HepG2 (cell line): ENCODE measurements at places on chromosomes 6 and 20. TPM values are rescaled to one million over a fixed set of nuclear protein-coding genes. Genes with fewer than 3 reads are reported as not detected.

- no peak for DNase-seq
- no peaks in the 10 kb centered on the region for H3K27me3 ChIP-seq
- H3K27ac ChIP-seq, result no peak overlapping the region
- H3K4me3 ChIP-seq, result no peak overlapping the region
- no peaks in the 10 kb centered on the region for H3K36me3 ChIP-seq
Measured at GRCh38 chr6:41257369-41258195, 28.9 kb downstream of the TREM1 start.

L3MBTL3 gene
- 2.5 and 4.1 TPM in 2 replicates for total RNA-seq

GRCh38 chr6:71321314-71321713 is 32.7 kb downstream of the OGFRL1 start:
- H3K27ac ChIP-seq, result no peak overlapping the region
- no peaks in the 10 kb centered on the region for H3K36me3 ChIP-seq
- no peak for DNase-seq
- H3K27me3 ChIP-seq, result no peaks in the 10 kb centered on the region
- no peaks in the 10 kb centered on the region for H3K4me1 ChIP-seq

DNA sequence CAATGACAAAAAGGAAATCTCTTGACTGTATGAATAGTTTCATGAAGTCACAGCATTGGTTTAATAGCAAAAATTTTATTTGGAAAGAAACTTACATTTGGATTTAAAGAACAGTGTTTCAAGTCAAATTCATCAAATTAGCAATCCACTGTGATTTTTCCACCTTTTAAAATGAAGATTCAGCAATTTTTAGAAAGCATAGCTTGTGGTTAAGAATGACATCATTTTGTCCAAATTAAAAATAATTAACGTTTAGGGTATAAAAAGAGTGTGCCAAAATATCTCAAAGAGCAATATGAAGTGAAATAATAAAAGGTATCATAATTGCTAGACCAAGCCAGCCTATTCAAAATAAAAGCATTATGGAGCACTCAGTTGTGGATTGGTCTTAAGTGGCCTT is 114.6 kb downstream of the PAX1 start:
- no peak overlapping the region for H3K27ac ChIP-seq
- no peak for DNase-seq
- no peaks in the 10 kb centered on the region for H3K4me1 ChIP-seq
- peaks cover 4% of the 10 kb centered on the region; the same call in 1 of the 3 replicates for H3K27me3 ChIP-seq
- no peaks in the 10 kb centered on the region for H3K36me3 ChIP-seq

GRCh38 chr20:584971-585301 is 25.2 kb downstream of the TCF15 start:
- peaks cover 17% of the 10 kb centered on the region for H3K27me3 ChIP-seq
- no peaks in the 10 kb centered on the region for H3K36me3 ChIP-seq
- DNase-seq, result no peak
- H3K27ac ChIP-seq, result no peak overlapping the region
- no peak overlapping the region for H3K4me3 ChIP-seq

GRCh38 chr20:7371518-7372163 is 568.6 kb downstream of the HAO1 start:
- H3K4me1 ChIP-seq, result no peaks in the 10 kb centered on the region
- H3K27me3 ChIP-seq, result no peaks in the 10 kb centered on the region
- no peak overlapping the region for H3K27ac ChIP-seq
- no peak for DNase-seq

FERMT1 gene
- total RNA-seq, result 29.5 and 39.1 TPM in 2 replicates

- H3K27me3 ChIP-seq, result peaks cover 8% of the 10 kb centered on the region; the same call in 1 of the 3 replicates
- H3K4me3 ChIP-seq, result no peak overlapping the region
- no peaks in the 10 kb centered on the region for H3K36me3 ChIP-seq
- H3K4me1 ChIP-seq, result no peaks in the 10 kb centered on the region
Measured at GRCh38 chr6:150336299-150336698, 32.5 kb upstream of the IYD start.

FAM83B gene
- not detected in 2 replicates for total RNA-seq
